T-helper 17 cell (primary cell): ENCODE measurements at places on chromosomes 12 and 14.

DNA sequence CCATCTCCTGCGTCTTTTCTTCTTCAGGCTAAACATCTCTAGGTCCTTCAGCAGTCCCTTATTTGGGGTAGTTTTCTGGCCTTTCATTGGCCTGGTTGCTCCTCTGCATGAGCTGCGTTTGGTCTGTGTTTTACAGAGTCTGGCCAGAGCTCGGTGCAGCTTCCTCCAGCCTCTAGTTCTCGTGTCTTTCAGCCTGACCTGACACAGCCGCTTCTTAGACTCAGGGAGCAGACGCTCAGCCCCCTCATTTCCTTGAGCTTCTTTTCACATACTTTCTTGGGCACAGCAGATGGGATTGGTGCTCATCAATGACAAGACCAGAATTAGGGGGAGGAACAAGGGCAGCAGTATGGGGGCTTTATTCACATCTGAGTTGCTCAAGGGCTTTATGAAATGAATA lies 13.6 kb upstream of the GSG1 start:
- DNase-seq: no peak

- DNase-seq: no peak
Observed at GRCh38 chr12:103697971-103698751, 111.1 kb downstream of the STAB2 start.

- DNase-seq: no peak
Observed at GRCh38 chr14:24206260-24207103, 986 bp downstream of the TSSK4 start.

GRCh38 chr12:112239020-112239419 lies 113.7 kb downstream of the TRAFD1 start:
- no peak for DNase-seq

DNA sequence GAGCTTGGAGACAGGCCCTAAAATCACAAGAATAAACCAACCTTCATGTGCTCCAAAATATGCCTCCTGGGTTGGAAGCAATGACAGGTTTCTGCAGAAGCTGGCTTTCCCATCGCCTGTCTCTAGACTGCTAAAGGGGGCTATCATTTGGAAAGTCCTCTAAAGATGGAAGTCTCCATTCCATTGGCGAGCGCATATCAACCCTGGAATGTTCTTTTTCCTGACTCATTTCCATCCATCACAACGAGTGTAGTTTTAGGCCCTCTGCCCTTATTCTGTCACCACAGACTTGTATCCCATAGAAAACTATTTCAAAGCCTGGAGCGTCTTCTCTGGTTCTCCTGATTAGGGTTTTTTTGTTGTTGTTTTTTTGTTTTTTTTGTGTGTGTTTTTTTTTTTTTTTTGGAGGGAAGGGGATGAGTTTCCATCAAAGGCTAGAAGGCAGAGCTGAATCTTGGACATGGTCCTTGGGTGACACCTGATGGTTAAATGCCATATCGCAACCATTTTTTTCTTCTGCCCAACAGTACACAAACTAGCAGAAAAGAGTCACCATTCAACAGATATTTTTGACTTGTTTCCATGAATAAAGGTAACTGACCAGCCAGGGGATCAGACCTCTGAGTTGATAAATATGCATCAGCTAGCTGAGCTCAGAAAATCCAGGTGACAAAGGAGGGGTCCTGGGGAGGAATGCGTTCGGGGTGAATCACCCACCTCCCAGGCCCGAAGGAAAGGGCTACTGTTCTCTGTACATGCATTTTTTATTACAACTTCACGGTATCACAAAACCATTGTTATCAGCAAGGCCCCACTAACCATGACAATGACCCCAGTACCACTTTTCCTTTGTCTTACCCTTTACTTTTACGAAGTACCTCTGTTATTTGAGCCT lies 40.5 kb downstream of the KCNA5 start:
- DNase-seq: no peak

DNA sequence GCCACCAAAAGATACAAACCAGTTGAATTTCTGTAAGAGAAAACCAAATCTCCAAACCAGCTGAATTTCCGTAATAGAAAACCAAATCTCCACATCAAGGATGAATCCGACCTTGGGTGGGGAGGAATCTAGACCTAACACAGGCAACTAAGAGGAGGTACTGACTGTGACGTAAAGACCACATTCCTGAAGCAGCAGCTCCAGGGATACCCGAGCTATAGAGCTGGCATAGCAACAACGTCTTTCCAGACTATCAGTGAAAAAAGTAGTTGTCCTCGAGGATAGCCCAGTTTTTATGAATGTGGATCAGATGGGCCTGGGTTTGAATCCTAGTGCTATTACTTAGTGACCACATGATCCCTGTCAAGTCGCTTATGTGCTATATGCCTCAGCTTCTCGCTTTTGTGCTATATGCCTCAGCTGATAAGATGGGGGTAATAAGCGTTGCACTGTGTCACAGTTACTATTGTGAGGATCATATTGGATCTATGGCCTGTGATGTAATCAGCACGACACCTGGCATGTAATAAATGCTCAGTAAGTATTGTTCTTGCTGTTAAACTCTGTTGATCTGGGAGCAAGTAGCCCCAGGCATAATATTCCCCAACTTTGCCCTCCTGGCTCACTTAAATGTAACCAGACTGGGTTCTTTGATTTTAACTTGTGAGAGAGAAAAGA lies 113.8 kb downstream of the EGLN3 start:
- DNase-seq: no peak

DNA sequence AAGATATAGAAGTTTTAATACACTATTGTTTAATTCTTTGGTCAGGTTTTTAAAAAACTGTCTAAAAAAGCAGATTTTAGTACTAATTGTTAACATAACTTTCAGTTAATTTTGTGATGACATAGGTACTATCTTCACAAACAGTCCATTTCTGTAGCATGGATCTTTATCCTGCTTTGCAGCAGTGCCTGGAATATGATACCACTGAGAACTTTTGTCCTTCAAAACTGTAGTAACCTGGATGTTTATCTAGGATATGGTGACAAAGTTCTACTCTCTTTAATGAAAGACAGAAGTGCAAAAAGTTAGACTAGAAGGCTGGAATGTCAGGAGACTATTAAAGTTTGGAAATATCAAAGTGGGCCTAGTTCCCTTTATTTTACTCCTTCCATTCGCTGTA lies 159.9 kb downstream of the SYNE2 start:
- no peak for DNase-seq

GRCh38 chr14:96139169-96139568 lies 65.5 kb upstream of the BDKRB2 start:
- no peak for DNase-seq

DNA sequence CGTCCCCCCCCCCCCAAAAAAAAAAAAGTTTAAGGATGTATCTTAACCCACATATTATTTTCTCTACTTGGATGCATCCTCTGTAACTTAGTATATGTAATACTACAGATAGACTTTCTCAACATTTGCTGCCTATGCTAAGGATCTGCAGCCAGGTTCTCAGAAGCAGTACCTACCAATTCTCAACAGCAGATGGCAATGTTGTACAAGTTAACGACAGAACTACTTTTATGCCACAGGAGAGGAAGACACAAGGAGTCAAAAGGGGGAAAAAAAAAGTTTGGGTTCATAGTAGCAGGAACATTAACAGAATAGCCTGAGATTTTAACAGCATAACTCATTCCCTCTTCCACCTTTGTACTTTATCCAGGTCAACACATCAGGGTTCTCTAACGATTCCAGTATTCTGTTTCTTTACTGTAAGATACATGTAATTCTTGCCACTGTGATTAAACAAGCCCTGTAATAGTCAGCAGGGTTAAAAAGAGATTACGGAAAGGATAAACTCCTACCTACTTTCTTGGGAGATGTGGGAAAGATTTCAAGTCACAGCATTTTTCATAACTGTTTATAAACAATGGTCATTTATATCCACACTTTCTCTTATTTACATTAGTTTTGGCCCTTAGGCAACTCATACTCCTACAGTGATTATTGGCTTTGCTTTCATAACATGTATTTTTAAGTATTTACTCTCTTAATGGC lies 5.7 kb upstream of the NEK9 start:
- peak; percentile 51 for DNase-seq

DNA sequence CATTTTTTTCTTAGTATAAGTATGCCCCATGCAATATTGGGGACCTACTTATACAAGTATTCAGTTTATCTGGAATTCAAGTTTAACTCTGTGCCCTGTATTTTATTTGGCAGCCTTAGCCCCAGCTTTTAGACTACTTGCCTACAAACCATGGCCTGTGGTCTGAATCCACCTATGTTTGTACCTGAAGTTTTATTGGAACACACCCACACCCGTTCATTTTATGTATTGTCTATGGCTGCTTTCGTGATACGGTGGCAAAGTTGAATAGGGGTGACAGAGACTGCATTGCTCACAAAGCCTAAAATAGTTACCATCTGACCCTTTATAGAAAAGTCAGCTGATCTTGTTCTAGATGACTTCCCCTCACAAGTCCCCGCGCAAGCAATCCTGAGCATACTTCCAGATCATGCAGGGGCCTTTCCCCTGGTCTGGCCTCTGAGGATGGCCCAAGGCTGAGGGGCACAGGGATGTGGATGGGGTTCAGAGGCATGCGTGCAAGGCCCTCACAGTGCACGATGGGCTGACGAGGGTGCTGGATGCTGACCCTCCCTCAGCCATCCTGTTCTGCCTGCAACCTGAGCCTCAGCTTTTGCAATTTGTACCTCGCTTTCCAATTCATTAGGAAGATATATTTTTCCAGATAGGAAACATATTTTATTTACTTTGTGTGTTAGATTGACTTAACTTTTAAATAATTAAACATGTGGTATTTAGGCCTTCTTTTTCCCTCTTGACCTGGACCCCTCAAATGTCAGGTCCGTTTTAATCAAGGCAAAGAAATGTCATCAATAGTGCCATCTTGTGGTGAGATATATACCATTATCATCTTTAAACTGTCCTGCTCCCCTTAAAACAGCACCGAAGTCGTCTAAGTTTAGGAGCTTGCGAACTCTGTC lies 527.3 kb upstream of the CCDC196 start:
- no peak for DNase-seq

- no peak for DNase-seq
Observed at GRCh38 chr14:102297436-102298170, 7.4 kb downstream of the MOK start.

GRCh38 chr12:122099280-122099749 lies 20.8 kb downstream of the MLXIP start:
- DNase-seq: no peak

DNA sequence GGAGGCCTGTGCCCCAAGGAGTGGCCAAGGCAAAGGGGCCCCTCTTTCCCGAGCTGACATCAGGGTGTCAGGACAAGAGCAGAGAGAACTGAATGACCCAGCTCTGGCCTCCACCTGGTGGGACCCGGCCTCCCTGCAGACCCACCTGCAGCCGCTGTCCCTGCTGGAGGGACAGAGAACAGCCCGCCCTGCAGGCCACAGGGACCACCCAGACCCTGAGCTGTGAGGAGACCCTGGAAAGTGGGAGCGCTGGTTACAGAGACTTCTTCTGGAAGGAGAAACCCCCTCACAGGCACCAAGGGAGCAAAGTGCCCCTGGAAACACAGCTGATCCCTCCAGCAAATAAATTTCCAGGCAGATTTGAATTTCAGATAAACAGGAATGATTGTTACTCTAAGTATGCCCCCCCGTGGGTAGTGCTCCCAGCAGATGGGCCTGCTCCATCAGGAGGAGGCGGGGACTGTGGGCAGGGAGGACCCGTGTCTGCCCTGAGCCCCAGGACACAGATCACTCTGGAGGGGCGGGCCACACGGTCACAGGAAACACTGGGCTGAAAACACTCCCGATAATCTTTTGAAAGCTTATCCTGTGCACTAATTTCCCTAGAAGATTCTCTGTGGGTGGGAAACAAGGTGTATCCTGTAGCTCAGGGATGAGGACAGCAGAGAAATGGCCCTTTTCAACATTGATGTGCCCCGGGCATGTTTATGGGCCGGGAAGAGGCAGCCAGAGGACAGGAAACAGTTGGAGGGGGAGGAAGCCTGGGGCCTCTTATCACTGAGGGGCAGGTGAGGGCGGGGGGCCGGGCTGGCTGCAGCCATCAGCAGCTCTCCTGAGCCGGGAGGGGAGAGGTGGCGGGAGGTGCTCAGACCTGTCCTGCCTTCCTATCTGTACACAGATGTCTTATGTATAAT lies 276.0 kb downstream of the ADGRD1 start:
- no peak for DNase-seq

GRCh38 chr14:103619057-103619456 lies 10.0 kb upstream of the KLC1 start:
- DNase-seq: no peak

DNA sequence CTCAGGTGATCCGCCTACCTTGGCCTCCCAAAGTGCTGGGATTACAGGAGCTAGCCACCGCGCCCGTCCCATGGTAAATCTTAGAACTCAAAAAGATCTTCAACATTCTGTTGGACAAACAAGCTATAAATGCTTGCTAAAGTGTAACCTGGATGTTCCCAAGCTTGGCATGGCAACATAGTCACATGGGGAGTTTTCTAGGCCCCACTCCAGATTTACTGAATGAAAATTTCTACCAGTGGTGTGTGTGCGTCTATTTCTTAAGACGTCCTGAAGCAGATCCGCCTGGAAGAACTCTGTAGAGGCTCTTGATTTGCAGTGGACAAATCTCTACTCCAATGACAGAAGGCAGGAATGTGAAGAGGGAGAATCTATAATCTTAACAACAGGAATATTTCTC lies 59.9 kb downstream of the ZFYVE21 start:
- no peak for DNase-seq

- no peak for DNase-seq
Observed at GRCh38 chr12:111455448-111456320, 50.0 kb downstream of the SH2B3 start.

GRCh38 chr12:119500209-119500608 lies 93.4 kb upstream of the TMEM233 start:
- no peak for DNase-seq

- no peak for DNase-seq
Observed at GRCh38 chr12:39736406-39736805, 116.8 kb upstream of the ABCD2 start.

GRCh38 chr14:73741386-73741875 lies 27.2 kb upstream of the PNMA1 start:
- peak; percentile 50 for DNase-seq

DNA sequence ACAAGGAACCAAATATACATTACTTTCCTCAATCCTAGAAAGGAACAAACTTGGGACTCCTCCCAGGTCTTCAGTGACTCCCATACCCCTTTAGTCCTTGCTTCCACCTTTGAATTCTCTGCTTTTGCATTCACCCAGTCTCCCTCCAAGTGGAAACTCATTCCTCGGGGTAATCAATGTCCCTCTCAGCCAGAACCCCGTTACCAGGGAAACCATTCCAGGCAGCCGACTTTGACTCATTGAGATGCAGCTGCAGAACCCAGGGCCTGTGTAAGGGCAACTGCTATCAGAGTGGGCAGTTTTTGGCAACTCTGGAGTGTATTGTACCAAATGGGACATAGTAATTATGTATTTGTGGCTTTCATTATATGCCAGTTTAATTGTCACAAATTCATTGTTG lies 186.2 kb downstream of the NRXN3 start:
- DNase-seq: no peak

GRCh38 chr12:52867642-52868041 lies 18.8 kb upstream of the KRT78 start:
- DNase-seq: no peak

DNA sequence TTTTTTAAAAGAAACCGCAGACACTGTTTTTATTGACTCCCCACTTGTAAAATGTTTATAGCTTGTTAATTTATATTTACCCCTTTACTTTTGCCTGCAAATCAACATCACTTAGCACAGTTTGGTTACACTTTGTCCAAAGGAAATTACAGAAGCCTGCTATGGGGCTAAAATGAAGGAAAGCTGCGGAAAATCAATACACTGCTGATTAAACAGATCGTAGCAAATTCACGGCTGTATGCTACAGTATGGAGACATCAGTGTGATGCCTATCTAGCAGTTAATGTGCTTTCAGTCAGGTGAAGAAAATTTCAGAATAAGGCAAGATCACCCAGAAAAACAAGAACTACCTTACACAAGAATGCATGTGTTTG lies 110.0 kb downstream of the FOXG1 start:
- DNase-seq: no peak

GRCh38 chr12:70508178-70508577 lies 129.1 kb downstream of the PTPRB start:
- no peak for DNase-seq
